ENCODE measurements at places on chromosomes 7 and 10. TPM values are rescaled to one million over a fixed set of nuclear protein-coding genes. Genes with fewer than 3 reads are reported as not detected.

The PTF1A gene
- not detected for total RNA-seq

The OR2A1 gene
- total RNA-seq, result 0.19 TPM

The RBP4 gene
- total RNA-seq, result not detected

The SLC26A5 gene
- total RNA-seq, result not detected

- no peak overlapping the region for H3K27ac ChIP-seq
- H3K36me3 ChIP-seq, result no peaks in the 10 kb centered on the region
- no peak for DNase-seq
- no peak overlapping the region for H3K4me3 ChIP-seq
Observed at GRCh38 chr7:30301751-30302150, 17.4 kb downstream of the ZNRF2 start.

DNA sequence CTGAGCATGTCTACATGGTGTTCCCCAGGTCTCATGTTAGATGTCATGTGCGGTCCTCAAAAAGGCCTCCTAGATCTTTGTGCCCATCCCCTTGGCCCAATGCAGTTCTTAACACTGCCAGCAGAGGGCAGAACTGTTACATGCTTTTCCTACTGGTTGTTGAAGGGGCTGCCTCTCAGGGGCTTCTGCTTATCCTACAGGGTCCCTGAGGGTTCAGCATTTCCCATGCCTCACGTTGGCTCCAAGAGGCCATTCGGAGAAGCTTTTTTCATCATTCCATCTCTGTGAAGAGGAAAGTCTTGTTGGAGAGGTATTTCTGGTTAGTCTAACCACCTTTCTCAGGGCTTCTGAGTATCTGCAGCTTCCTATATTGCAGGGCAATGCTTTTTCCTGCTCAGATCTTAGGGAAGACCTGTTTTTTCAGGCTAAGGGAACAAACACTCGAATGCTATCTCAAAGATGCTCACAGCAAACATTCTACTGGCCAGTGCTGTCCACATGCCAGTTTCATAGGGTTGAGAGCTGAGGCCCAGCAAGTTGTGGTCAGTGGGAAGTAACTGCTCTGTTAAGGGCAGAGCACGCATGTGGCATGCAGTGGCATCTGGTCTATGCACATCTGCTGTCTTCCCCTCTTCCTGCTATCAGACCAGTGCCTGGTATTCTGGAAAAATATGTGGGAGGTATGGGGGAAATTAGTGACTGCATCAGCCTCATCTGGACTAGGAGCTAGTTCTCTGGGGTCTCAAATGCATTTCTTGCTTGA, 31.5 kb downstream of the MBL2 start:
- peak; percentile 72 for DNase-seq
- H3K36me3 ChIP-seq, result no peaks in the 10 kb centered on the region
- peaks cover 5% of the 10 kb centered on the region for H3K4me1 ChIP-seq
- H3K4me3 ChIP-seq, result no peak overlapping the region
- H3K27me3 ChIP-seq, result no peaks in the 10 kb centered on the region

DNA sequence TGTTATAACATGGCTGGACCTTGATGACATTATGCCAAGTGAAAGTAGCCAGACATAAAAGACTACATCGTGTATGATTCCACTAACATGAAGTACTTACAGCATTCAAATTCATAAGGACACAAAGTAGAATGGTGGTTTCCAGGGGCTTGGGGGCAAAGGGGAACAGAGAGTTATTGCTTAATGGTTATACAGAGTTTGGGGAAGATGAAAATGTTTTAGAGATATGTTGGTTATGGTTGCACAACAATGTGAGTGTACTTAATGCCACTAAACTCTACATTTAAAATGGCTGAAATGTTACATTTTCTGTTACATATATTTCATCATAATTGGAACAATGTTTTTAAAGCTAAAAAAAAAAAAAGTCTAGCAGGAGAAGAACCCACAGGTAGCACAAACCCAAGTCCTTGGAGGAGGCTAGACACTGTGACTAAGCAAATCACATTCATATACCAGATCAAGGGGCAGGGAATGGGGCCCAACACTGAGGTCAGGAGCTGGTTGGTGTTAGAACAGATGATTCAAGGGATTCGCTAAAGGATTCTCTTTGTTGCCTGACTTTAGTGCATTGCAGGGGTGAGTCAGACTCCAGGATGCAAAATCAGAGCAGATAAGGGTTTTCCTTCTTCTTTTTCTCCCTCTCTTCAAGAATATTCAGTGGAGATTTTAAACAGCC, 25.1 kb upstream of the AOAH start:
- DNase-seq, result no peak
- H3K4me3 ChIP-seq, result no peak overlapping the region
- no peaks in the 10 kb centered on the region for H3K27me3 ChIP-seq
- no peaks in the 10 kb centered on the region for H3K36me3 ChIP-seq
- H3K4me1 ChIP-seq, result peaks cover 3% of the 10 kb centered on the region
- no peak overlapping the region for H3K27ac ChIP-seq

DNA sequence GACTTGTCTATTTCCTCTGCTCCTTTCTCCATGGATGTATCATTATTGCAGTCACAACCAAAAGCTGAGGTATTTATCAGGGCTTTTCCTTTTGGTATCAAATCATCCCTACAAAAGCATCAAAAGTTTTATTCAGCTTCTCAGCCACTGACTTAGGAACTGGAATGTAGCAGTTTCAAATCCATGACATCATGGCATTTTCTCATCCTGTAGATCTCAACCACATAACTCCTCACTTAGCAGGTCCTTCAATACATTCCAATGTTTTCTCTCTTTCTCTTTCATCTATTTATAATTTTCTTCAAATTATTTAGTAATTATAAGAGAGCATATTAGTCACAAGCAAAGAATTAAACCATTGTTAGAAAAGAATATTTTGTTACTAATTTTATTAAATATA, 537.4 kb upstream of the SORCS1 start:
- no peak overlapping the region for H3K27ac ChIP-seq
- no peak overlapping the region for H3K4me3 ChIP-seq
- no peak for DNase-seq
- no peaks in the 10 kb centered on the region for H3K27me3 ChIP-seq
- H3K4me1 ChIP-seq, result no peaks in the 10 kb centered on the region

GRCh38 chr10:22475651-22476600, 130.6 kb downstream of the SPAG6 start:
- no peaks in the 10 kb centered on the region for H3K36me3 ChIP-seq
- H3K4me3 ChIP-seq, result peak overlapping the region; percentile 88
- peaks cover 19% of the 10 kb centered on the region for H3K4me1 ChIP-seq

- no peak for DNase-seq
- no peaks in the 10 kb centered on the region for H3K36me3 ChIP-seq
- no peak overlapping the region for H3K4me3 ChIP-seq
- H3K4me1 ChIP-seq, result peaks cover 4% of the 10 kb centered on the region
- H3K27me3 ChIP-seq, result peaks cover 2% of the 10 kb centered on the region
Observed at GRCh38 chr7:48046458-48046857, 11.1 kb downstream of the C7orf57 start.

- no peaks in the 10 kb centered on the region for H3K36me3 ChIP-seq
- H3K27me3 ChIP-seq, result no peaks in the 10 kb centered on the region
- DNase-seq, result no peak
Observed at GRCh38 chr10:44781131-44781530, 130.0 kb upstream of the TMEM72 start.
